ENCODE measurements at places on chromosomes 13 and 19. TPM values are rescaled to one million over a fixed set of nuclear protein-coding genes. Genes with fewer than 3 reads are reported as not detected.

SH2D3A gene
- polyA plus RNA-seq = 28.9 TPM

LCP1 gene
- 2.5 TPM for polyA plus RNA-seq

DAND5 gene
- not detected for polyA plus RNA-seq

RFXAP gene
- 1.4 TPM for polyA plus RNA-seq

YIPF2 gene
- 26.9 TPM for polyA plus RNA-seq

ZNF723 gene
- not detected for polyA plus RNA-seq

PAK4 gene
- polyA plus RNA-seq = 9.8 TPM

SERTM1 gene
- not detected for polyA plus RNA-seq

DNA sequence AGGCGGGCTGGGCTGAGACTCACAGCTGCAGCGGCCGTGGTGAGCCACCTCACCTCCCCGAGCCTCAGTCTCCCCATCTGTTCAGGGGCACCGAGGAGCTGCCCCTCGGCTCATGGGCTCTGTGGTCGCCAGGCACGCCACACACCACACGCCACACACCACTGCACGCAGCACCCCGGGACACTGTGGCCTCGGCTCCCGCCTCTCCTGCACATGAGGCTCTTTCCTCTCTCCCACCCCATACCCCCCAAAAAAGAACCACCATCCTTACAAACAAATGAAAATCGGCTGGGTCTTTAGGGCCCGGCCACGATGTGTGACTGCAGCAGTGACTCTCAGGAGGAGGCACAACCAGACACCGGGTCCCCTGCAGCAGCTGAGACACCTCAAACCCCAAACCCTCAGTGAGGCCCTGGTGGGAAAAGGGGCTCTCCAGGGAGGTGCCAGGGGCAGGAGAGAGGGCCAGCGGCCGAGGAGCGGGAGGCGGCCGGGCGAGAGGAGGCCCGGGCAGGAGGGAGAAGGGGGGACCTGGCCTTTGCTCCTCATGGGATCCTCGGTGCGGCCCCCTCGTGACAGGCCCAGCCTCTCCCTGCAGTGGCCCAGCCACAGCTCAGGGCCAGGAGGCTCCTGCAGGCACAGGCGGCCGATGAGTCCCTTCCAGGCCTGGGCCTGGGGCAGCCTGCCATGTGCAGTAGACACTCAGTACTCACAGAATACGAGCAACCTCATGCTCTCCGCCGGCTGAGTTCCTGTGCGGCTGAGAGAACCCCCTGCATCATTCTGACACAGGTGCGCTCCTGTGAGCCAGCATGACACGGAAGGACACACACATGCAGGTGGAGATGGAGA lies 66.3 kb downstream of the RASA3 start:
- H3K4me1 ChIP-seq = peaks cover 27% of the 10 kb centered on the region
- H3K36me3 ChIP-seq = no peaks in the 10 kb centered on the region
- no peaks in the 10 kb centered on the region for H3K27me3 ChIP-seq

DNA sequence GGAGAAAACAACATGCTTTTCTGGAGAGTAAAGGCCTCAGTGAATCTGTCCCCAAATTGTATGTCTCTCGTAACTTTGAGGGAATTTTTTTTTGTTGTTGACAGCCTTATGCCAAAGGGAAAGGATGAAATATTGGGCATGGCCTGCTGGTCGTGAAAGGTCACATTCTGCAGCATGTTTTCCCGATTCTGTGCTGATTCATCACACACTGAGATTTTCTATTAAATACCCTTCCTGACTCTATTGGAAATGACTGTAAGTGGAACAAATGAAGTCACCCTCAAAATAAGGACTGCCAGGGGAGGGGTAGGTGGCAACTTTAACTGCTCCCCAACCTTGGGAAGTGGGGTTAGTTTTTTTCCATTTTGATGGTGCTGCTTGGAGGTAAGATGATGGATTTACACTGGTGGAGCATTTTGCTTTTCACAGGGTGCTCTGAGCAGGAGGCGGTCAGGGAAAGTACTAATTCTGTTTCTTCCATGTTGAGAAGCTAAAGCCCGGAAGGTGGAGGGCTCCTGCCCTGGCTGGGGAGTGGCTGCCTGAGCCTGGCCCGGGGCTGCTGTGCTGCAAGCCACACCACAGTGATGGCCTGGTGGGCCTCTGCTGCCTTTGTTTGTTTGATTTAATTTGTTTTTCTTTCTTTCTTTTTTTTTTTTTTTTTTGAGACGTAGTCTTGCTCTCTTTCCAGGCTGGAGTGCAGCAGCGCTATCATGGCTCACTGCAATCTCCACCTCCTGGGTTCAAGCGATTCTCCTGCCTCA lies 116.8 kb upstream of the SPATA13 start:
- DNase-seq = no peak
- H3K36me3 ChIP-seq = no peaks in the 10 kb centered on the region
- H3K27ac ChIP-seq = no peak overlapping the region
- H3K4me1 ChIP-seq = no peaks in the 10 kb centered on the region

DNA sequence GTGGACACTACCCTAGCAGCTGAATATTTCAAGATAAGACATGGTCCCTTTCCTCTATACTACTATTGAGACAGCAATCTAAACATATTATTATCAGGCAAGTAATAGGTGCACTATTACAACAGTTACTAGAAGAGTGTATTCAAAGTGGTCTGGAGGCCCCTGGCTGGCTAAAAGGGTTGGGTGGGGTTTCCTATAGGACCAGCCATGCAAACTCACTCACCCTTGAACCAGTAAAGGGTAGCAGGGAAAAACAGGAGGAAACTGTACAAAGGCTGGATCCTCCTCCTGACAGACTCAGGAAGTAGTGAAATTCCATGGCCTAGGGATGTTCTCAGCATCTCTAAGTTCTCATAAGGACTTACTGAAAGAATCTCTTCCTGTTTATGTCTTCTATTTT lies 7.7 kb downstream of the SMAD9 start:
- H3K4me1 ChIP-seq = no peaks in the 10 kb centered on the region
- no peak for DNase-seq
- peaks cover 3% of the 10 kb centered on the region for H3K27me3 ChIP-seq
- H3K4me3 ChIP-seq = no peak overlapping the region
- no peaks in the 10 kb centered on the region for H3K36me3 ChIP-seq

GRCh38 chr13:40622246-40622645 lies 44.2 kb downstream of the FOXO1 start:
- no peaks in the 10 kb centered on the region for H3K27me3 ChIP-seq
- no peak overlapping the region for H3K4me3 ChIP-seq

DNA sequence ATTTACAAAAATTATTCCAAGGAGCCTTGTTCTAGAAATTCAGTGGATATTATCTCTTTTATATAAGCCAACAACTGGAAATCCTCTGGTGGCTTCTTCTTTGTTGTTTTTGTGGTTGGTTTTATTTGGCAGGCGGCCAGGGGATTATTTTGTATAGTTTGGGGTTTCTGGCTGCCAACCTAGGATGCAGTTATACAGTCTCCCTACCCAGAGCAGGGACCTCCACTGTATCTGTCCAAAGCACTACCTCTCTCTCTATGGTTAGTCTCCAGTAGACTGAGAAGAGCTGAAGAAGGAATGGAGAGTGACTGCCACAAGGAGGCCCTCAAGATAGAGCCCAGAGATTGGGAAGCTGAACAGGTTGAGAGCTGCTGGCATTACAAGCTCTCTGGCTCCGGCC lies 80.2 kb downstream of the ZAR1L start:
- H3K36me3 ChIP-seq = no peaks in the 10 kb centered on the region
- H3K27ac ChIP-seq = no peak overlapping the region
- no peaks in the 10 kb centered on the region for H3K27me3 ChIP-seq
- DNase-seq = no peak
- H3K4me3 ChIP-seq = no peak overlapping the region

GRCh38 chr13:55517312-55517711 lies 1623.4 kb upstream of the PRR20A start:
- H3K27me3 ChIP-seq = no peaks in the 10 kb centered on the region
- no peak overlapping the region for H3K4me3 ChIP-seq
- no peaks in the 10 kb centered on the region for H3K36me3 ChIP-seq
- H3K27ac ChIP-seq = no peak overlapping the region
- H3K4me1 ChIP-seq = no peaks in the 10 kb centered on the region

DNA sequence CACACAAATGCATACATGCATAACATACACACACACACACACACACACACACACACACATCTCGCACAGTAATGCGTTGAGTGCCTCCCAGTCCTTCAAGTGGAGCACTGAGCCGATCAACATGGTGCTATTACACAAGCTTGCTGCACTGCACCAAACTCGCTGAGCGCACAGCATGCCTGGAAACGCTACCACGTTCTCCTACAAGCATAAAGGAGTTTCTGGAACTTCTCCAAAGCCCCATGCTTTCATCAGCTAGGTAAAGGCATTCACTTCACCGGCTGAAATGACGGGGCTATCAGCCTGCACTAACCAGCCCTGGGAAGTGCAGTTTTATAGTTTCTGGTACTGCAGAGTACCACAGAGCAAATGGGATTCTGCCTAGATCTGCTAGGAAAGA lies 92.7 kb downstream of the FGF14 start:
- no peak overlapping the region for H3K27ac ChIP-seq
- H3K4me1 ChIP-seq = no peaks in the 10 kb centered on the region
- no peak for DNase-seq
- no peaks in the 10 kb centered on the region for H3K36me3 ChIP-seq
- H3K27me3 ChIP-seq = no peaks in the 10 kb centered on the region

DNA sequence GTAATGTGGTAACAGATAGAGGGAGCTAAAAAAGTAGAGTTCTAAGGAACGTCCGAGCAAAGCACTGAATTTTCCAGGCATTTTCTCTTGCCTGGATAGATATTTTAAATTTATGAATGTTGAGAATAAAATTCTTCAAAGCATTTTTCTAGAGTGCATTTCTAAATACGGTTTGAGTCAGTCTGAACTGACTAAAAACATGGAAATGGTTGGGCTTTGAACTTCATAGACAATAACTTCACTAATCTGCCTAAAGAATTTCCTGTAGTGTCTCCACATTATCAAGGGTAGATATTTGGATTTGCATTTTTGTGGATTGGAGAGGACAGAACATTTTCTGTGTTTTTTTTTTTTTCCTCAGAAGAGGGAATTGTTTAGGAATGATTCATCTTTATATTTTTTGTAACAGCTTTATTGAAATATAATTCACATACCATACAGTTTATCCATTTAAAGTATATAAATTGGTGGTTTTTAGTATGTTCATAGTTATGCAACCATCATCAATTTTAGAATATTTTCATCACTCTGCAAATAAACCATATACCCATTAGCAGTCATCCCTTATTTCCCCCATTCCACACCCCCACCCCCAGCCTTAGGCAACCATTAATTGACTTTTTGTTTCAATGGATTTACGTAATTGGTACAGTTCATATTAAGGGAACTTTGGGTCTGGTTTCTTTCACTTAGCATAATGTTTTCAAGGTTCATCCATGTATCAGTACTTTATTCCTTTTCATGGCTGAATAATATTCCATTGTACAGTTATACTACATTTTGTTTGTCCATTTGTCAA lies 20.7 kb downstream of the GARRE1 start:
- DNase-seq = no peak
- H3K27ac ChIP-seq = peak overlapping the region; percentile 54
- peak overlapping the region; percentile 35 for H3K4me3 ChIP-seq
- peaks cover 2% of the 10 kb centered on the region for H3K36me3 ChIP-seq
- H3K4me1 ChIP-seq = peaks cover 28% of the 10 kb centered on the region

GRCh38 chr19:28539759-28540158 lies 673.2 kb downstream of the UQCRFS1 start:
- DNase-seq = no peak
- H3K36me3 ChIP-seq = no peaks in the 10 kb centered on the region
- H3K27ac ChIP-seq = no peak overlapping the region
- no peaks in the 10 kb centered on the region for H3K4me1 ChIP-seq
- no peak overlapping the region for H3K4me3 ChIP-seq

GRCh38 chr19:533364-534058 lies 2.0 kb downstream of the CDC34 start:
- peaks cover 16% of the 10 kb centered on the region for H3K36me3 ChIP-seq
- H3K27me3 ChIP-seq = no peaks in the 10 kb centered on the region
- DNase-seq = no peak
- H3K4me1 ChIP-seq = peaks cover 13% of the 10 kb centered on the region
- H3K4me3 ChIP-seq = peak overlapping the region; percentile 94

DNA sequence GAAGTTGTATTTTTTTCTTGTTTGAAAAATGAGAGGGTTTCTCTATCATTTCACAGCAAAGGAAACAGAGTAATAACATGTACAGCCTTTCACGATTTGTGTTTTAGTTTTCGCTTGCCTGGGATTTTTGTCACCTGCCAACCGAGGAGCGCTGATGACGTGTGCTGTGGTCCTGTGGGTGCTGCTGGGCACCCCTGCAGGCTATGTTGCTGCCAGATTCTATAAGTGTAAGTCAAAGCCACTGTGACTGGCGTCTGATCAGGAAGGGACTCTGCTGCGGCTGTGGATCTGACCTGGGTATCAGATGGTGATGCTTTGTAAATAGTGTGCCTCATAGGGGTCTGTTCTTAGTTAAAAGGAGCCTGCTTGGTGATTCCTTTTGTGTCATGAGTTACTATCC lies 45.6 kb downstream of the TM9SF2 start:
- H3K27ac ChIP-seq = no peak overlapping the region
- peaks cover 34% of the 10 kb centered on the region for H3K36me3 ChIP-seq
- no peak for DNase-seq

DNA sequence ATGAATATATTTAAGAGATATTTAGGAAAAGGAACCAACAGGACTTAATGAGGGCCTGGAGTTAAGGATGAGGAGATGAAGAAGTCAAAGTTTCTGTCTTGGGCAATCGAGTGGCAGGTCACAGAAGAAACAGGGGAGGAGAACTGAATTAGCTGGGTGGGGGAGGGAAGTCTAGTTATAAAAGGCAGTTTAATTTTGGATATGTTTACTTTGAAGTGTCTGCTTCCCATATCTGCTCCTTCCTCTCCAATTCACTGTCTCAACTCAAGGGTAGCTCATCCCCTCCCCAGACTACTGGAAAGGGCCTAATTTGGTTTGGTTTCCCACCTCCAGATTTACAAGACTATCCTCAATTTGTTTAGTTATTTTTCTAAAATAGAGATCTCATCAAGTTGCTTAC lies 195.9 kb downstream of the VWA8 start:
- no peaks in the 10 kb centered on the region for H3K36me3 ChIP-seq
- DNase-seq = no peak
- H3K27ac ChIP-seq = no peak overlapping the region
- H3K4me1 ChIP-seq = no peaks in the 10 kb centered on the region

DNA sequence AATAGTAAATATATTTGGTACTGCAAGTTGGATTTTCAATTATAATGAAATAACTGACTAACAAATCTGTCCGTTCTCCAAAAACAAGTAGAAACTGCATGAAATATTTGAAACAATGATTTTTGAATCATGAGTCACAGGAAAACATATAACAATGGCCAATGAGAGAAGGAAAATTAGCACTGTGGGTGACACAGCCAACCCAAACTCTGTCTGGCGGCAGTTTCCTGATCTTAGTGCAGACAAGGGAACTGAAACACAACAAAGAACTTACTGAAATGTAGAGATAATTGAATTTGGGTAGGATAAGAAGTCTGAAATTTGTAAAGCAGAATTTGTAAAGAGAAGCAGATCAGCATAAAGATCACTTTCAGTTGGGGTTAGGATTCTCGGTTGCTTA lies 2743.3 kb upstream of the PCDH20 start:
- no peaks in the 10 kb centered on the region for H3K4me1 ChIP-seq
- no peak for DNase-seq
- no peaks in the 10 kb centered on the region for H3K36me3 ChIP-seq
- no peaks in the 10 kb centered on the region for H3K27me3 ChIP-seq
